Esophagus muscularis mucosa (tissue), 4 donors: ENCODE measurements at places on chromosomes 7 and 10. TPM values are rescaled to one million over a fixed set of nuclear protein-coding genes. Genes with fewer than 3 reads are reported as not detected.

The LRIT1 gene
- total RNA-seq, result not detected

- DNase-seq, result no peak
Observed at GRCh38 chr7:132030086-132030568, 473.7 kb upstream of the PODXL start.

- no peak for DNase-seq
Observed at GRCh38 chr7:92306153-92306552, 60.4 kb downstream of the ANKIB1 start.

- no peak for DNase-seq
Observed at GRCh38 chr7:80232979-80233724, 98.5 kb downstream of the GNAI1 start.

GRCh38 chr10:79333513-79333912 is 13.8 kb upstream of the PPIF start:
- no peak for DNase-seq

The LHPP gene
- total RNA-seq, result 10.8 TPM

The NEBL gene
- total RNA-seq, result 2.1 TPM

DNA sequence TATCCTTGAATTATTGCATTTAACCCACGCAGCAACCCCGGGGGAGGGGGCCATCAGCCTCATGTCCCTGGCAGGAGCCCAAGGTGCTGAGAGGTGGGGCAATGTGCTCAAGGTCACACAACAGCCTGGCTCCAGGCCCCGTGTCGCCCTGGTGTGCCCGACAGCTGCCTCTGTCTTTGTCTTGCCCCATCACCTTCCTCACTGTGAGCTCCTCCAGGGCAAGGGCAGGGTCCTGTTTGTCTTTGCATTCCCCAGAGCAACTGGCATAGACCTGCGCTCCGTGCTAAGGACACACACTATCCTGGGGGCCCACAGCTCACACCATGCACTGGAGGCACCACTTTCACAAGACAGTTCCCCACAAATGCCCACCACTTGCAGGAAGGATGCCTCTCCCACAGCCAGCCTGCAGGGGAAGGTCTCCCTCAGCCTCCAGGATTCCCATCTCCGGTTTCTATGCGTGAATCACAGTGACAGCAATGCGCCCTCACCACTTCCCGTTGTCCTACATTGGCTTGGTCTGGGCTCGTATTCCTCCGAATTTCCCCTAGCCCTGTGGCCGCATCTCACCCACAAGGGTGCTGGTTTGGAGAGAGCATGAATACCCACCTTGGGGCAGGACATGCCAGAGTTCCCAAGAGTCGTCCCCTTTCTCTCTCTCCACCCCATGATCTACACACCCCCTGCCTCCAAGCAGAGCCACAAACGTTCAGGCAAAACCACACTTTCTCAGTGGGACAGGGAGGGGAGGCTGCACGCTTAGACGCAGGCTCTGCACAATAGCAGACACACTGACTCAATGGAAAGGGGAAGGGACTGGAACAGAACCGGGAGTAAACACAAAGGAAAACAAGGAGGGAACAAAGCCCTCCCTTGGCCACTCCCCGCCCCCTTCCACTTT is 10.3 kb downstream of the ITPRIP start:
- no peak for DNase-seq

DNA sequence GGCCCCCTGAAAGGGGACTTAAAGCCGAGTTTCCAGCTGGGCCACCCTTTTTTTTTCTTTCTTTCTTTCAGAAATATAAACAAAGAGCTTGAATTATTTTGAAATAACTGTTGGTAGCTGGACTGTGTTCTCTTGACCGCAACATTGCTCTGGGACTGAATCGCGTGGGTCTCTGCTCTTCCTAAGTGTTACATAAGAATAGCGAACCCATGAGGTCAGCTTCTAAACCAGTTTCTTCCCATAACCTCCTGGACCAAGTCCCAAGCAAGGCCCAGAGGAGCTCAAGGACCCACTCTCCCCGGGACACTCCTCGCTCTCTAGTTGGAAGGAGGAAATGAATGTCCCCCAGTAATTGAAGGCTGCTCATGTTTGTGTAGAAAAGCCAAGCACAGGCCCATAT is 91.1 kb downstream of the CXCL12 start:
- peak; percentile 91 for DNase-seq

- no peak for DNase-seq
Observed at GRCh38 chr7:133053321-133053891, 28.5 kb downstream of the CHCHD3 start.

DNA sequence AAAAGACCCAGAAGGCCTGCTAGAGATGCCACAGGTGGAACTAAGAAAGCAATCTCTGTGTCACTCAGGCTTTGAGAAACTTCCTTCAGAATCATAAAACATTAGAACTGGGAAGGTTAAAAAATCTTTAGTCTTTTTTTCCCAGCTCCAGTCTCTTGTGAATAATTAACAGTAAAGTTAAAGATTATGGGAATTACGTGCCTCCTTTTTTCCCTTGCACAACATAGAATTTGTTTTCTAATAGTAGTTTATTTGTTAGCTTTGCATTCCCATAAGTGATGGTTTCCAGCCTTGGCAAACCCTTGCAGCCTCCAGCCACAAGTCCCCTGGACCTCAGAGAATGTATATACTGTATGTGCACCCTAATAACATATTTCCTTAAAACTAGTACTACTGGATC is 128.3 kb downstream of the TPST1 start:
- DNase-seq, result no peak

DNA sequence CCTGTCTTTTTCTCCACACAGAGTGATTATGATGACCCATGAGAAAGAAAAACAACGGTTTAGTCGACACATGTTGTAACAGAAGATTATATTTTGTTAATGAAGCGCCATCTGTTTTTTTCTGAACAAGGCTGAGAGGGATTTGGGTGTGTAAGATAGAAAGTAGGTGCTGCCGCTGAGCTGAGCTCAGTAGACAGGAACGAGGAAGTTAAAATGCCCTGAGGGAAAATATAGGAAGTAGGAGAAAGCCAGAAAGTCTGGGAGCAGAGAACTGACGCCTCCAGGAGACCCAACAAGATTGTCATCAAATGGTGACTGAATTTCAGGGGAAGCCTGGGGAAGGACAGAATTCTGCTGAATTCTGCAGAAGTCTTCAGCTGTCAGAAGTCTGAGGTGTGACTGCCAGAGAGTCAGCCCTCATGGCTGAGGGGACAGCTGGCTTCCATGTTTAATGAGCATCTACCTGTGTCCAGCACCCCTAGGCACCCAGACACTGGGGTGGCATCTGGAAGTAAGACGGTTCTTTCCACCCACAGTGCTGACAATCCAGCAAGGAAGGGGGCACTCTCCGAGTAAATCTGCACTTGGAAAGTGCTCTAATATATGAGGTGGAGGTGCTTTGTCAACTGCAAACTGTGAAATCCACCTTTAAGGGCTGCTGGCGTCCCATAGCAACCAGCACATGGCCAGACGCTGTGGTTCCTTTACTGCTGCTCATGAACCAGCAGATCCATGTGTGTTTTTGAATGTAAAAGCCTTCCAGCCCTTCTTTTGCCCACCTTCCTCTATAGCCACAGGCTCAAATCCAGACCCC is 12.5 kb upstream of the TSPAN15 start:
- DNase-seq, result no peak

DNA sequence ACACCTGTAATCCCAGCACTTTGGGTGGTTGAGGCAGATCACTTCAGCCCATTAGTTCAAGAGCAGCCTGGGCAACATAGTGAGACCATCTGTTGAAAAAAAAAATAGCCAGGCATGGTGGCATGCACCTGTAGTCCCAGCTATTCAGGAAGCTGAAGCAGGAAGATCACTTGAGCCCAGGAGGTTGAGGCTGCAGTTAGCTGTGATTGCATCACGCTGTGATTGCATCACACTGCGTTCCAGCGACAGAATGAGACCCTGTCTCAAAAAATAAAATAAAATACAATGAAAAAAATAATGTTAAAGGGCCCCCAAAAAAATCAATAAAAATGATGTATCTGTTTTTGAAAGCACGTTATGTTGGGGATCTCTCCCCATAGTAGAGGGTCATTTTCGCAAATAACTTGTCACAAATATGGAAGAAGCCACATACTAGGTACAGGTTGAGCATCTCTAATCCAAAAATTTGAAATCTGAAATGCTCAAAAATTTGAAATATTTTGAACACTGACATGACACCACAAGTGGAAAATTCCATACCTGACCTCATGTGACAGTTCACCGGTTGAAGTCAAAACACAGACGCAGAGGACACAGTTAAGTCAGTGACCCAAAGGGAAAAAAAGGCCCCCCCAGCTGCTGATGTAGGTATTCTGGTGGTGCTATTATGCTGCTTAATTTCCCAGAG is 9.5 kb downstream of the CISD1 start:
- DNase-seq, result no peak
